Fibroblast of skin of right quadriceps (primary cell): ENCODE measurements at places on chromosomes 1 and 21.

DNA sequence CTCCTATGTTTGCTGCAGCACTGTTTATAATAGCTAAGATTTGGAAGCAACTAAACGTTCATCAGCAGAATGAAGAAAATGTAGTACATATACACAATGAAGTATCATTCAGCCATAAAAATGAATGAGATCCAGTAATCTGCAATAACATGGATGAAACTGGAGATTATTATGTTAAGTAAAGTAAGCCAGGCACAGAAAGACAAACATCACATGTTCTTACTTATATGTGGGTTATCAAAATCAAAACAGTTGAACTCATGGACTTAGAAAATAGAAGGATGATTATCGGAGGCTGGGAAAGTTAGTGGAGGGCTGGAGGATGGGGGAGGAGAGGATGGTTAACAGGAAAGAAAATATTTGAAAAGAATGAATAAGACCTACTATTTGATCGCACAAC, 1017.6 kb downstream of the KCNT2 start:
- DNase-seq = peak; percentile 42

GRCh38 chr21:28485301-28486022, 507.2 kb downstream of the LTN1 start:
- DNase-seq = peak; percentile 90

DNA sequence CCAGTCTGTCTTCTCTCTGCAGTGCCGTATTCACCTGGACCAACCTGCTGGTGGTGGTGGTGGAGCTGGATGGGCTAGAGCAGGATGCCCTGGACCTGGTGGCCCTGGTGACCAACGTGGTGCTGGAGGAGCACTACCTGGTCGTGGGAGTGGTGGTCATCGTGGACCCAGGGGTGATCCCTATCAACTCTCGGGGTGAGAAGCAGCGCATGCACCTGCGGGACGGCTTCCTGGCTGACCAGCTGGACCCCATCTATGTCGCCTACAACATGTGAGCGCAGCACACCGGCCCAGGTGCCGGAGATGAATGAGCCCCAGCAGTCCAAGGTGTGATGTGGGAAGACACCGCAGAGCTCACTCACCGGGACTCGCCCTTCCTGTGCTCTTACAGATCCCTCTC, 37.5 kb downstream of the S100B start:
- DNase-seq = no peak

DNA sequence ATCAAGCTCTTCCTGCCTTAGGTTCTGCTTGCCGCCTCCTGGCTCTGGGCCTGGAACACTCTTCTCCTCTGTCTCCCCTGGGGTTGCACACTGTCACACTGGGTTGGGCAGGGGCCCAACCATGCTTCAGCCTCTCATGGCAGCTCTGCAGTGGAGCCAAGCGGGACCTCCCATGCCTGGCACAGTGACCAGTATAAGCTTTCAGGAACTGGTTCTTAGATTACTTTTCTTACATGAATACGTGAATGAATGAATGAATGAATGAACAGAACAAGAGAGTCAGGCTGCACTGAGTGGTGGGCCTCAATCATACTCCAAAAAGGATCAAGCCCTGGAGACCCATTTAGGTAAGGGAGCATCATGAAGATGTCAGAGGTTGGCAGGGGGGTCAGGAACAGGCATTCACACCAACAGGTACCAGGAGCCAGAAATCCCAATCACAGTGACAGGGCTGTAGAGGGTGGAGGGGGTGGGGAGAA, 30.8 kb upstream of the TMEM125 start:
- no peak for DNase-seq

GRCh38 chr1:91428182-91428798, 23.7 kb upstream of the HFM1 start:
- no peak for DNase-seq
